ENCODE measurements at places on chromosomes 6 and 20.
A peak's percentile ranks its signal among the peaks of the same experiment; 100 is the strongest.

- no peak for DNase-seq
These were observed 272.5 kb downstream of the BTBD9 start for GRCh38 chr6:38367231-38367630.

GRCh38 chr20:4956200-4956810, 45.0 kb downstream of the SLC23A2 start:
- peak; percentile 61 for DNase-seq

GRCh38 chr6:73340048-73340447, 14.0 kb downstream of the DPPA5 start:
- no peak for DNase-seq

DNA sequence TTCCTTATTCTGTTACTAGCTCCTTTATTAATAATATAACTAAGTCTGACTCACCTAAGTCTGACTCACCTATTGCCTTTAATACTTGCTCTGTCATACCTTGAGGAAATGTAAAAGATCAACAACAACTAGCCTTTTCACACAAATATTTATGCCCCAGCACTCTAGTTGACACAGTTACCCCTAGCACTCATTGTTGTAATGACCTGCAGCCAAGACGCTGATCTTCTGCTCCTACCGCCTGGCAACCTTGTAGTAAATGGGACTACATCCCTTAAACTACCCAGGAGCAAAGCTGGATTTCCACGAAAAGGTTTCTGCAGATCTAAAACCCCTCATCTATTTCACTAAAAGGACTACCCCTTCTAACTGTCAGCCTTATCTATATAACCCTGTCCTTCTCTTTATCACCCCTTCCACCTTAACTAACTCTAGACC, 90.0 kb downstream of the PLG start:
- no peak for DNase-seq

DNA sequence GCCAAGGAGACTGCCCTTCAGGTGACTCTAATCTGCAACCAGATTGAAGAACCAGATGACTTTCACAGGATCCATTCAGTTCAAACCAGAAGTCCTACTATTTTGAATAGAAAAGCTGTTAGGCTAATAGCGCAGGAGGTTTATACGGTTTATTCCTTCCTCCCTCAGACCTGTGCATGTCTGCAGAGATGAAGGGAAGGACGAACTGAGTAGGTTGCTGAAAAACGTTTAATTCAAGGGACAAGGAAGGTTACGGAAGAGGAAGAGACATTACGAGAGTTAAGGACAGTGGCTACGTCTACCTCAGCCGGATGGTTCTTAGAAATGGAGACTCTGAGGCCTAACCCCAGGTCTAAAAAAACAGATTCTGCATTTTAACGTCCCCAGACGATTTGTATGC, 978 bp downstream of the AURKA start:
- DNase-seq = no peak

- DNase-seq = no peak
These were observed 67.7 kb upstream of the SPTLC3 start for GRCh38 chr20:12941025-12941424.

DNA sequence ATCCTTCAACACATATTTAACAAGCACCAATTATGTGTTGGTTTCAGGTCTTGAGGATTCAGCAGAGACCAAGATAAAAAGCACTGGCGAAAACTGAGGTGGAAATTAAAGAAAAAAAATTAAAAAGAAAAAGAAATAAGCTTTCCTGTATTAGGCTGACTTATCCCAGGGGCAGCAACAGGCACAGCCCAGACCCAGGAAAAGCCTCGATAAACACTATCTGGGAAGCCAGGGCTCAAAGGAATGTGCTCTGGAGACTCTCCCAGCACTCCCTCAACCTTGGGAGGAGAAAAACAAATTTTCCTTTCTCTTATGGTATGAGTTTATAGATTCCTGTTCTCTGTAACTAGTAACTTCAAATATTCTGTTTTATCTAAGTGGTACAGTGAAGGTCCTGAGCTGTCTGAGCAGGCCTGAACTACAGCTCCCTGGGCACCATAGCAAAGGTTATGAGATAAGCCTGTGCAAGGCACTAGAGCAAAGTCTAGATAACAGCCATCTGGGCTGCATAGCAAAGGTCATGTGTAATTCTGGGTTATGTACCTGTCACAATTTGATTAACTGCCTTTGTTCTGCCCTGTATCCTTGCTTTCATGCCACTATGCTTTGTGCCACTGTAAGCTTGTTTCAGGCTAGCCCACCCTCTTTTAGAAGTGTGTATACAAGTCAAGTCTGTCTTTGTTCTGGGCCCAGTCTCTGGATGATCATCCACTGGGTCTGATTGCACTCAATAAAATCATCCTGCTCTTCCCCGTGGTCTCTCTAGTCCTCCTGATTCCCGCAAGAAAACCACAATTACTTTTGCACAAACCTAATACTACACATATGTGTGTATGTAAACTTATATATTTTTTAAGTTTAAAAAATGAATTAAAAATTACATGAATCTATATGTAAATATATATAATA, 54.0 kb downstream of the IL22RA2 start:
- no peak for DNase-seq
